ENCODE measurements at places on chromosomes 12 and 14. TPM values are rescaled to one million over a fixed set of nuclear protein-coding genes. Genes with fewer than 3 reads are reported as not detected.

GRCh38 chr14:34926552-34926951 lies 51.4 kb upstream of the BAZ1A start:
- DNase-seq = peak; percentile 56

- no peak for DNase-seq
Observed at GRCh38 chr12:84166812-84167211, 745.8 kb downstream of the SLC6A15 start.

DNA sequence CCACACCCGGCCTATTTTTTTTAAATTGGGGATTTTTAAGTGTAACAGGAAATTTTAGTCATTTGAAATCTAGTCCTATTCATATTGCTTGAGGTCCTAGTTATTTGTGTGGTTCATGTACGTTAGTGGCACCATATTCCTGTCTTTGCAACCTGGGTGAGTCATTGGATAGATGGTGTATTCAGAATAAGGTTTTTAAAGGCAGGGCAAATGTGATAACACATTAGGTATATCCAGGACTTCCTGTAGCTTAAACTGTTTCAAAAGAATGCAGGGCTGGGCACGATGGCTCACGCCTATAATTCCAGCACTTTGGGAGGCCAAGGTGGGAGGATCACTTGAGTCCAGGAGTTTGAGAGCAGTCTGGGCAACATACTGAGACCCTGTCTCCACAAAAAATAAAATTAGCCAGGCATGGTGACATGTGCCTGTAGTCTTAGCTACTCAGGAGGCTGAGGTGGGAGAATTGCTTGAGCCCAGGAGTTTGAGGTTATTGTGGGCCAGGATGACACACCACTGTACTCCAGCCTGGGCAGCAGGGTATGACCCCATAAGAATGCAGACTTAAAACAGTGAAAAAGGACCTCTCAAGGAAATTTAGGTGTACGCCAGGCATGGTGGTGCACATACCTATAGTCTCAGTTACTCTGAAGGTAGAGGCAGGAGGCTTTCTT lies 8.1 kb downstream of the ATP6V0A2 start:
- no peak for DNase-seq

- DNase-seq = no peak
Observed at GRCh38 chr14:100824901-100825712, 811 bp upstream of the MEG3 start.

DNA sequence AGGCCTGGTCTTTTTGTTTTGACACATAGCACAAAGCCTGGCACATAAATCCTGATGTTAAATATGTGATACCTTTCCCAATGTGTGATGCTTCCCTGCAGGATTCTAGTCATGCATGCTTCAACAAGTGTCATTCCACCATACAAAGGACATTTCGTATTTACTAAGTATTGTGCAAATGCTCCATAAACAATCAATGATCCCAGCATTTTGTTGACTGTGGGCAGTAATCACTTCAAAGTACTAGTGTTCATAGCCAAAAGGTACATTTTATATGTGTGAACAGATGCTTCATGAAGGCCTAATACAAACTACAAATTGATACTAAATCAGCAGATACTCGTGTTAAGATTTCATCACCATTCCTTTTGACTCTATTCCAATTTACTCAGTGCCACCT lies 4.4 kb downstream of the CCNB1IP1 start:
- DNase-seq = no peak

- no peak for DNase-seq
Observed at GRCh38 chr14:68775614-68776126, 17.2 kb downstream of the ZFP36L1 start.

DNA sequence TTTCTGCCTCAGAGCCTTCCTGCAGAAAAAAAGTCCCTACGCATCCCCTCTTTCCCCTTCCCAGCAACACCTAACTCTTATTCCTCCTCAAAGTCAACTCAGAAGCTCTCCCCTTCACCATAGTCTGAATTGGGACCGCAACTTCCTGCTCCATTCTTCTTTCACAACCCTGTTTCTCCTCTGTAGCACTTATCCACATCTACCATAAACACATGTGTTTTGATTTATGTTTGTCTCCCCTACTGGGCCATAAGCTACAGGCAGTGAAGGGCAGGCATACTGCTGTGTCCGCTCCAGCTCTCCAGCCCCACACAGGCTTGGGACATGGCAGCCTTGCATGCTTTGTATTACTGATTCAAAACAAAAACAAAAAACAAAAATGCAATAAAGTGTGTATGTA lies 5.9 kb downstream of the SDR9C7 start:
- no peak for DNase-seq

LMO3 gene
- polyA plus RNA-seq = 0.49 TPM

GRCh38 chr14:31777312-31777711 lies 216.1 kb downstream of the NUBPL start:
- DNase-seq = no peak

- no peak for DNase-seq
Observed at GRCh38 chr14:22566845-22567244, 22.2 kb downstream of the DAD1 start.

FLRT2 gene
- polyA plus RNA-seq = 10.2 TPM

DNA sequence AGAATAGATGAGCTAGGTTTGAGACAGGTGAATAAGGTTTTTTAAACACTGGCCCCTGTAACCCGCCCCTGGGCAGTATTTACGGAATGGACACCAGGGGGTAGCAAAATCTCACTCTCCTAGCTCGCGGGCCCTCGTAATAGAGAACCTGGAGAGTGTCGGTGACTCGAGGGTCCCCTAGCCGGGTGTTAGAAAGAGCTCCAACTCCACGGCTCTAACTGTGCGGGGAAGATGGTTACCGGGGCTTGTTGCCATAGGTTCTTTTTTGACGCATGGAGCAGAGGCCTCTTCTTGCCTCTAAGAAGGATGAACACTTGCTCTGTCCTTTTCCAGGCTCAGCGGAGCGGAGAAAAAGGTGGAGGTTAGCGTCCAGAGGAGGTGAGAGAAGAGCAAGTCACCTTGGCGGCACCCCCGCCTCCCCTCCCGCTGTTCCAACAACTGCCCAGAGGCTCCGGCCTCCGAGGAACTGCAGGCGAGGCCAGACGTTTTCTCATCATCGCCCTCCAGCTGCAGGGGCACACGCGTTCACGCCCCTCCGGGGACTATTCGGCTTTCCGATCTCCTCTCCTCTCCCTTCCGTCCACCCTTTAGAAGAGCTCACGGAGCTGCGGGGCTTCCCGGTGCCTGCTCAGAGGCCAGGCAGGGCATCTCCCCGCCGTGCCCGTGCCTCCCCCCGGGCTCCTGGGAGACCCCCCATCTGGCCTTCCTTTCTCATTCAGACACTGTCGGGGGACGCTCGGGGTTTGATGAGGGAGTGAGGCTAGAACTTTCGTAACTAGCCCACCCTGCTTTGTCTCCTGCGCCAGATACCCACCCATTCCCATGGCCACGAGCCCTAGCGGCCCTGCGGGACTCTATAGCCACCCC lies 1.4 kb upstream of the ARHGEF40 start:
- peak; percentile 52 for DNase-seq

DNA sequence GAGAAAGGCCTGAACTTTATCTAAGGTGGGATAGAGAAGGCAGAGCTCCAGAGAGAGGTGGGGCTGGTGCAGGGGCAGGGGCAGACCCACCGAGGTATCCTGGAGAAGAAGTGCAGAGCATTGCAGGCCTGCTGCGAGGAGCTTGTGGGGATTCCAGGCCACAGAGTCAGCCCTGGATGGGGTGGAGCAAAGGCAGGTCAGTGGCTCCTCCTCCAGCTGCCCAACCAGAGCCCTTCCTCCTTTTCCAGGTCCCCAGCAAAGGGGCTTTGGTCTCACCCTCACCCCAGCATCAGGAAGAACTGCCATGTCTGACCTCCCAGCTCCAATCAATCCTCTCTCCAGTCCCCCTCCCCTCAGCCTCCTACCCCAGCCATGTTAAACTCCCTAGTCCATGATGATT lies 19.8 kb upstream of the ZNF740 start:
- no peak for DNase-seq

ENDOU gene
- polyA plus RNA-seq = 0.09 TPM

LTBR gene
- 66.0 TPM for polyA plus RNA-seq

SLC25A21 gene
- polyA plus RNA-seq = 0.62 TPM

GRCh38 chr14:53929871-53930715 lies 26.5 kb downstream of the BMP4 start:
- no peak for DNase-seq

- DNase-seq = peak; percentile 44
Observed at GRCh38 chr12:22229652-22230279, 104.7 kb downstream of the ST8SIA1 start.

GRCh38 chr12:26229910-26230309 lies 34.5 kb downstream of the SSPN start:
- DNase-seq = no peak

MYH6 gene
- polyA plus RNA-seq = not detected

- no peak for DNase-seq
Observed at GRCh38 chr14:105337966-105338741, 23.6 kb downstream of the PACS2 start.

- DNase-seq = no peak
Observed at GRCh38 chr14:95044463-95045105, 112.7 kb downstream of the DICER1 start.

GRCh38 chr14:105508069-105508468 lies 17.0 kb downstream of the TEDC1 start:
- DNase-seq = no peak

DNA sequence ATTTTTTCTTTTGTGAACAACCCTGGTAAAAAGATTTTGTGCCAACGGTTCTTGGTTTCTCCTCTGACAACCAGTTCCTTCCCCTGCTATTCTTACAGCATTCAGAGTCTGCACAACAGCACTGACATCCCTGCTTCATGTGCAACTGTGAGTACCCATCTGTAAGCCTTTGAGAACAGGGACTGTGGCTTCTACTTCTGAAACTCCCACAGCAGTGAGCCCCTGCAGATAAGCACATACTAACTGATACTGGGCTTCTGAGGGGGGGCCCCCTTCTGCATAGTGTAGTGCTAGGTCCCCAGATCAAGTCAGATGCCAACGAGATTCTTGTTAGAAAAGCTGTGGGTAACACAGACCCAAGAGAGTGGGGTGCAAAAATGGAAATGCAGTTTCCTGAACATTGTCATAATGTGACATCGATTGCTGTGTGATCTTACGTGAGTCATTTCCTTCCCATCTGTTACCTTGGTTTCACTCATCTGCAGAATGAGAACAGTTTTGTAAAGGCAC lies 11.1 kb upstream of the NINJ2 start:
- peak; percentile 16 for DNase-seq

SIRT4 gene
- 0.56 TPM for polyA plus RNA-seq

DNA sequence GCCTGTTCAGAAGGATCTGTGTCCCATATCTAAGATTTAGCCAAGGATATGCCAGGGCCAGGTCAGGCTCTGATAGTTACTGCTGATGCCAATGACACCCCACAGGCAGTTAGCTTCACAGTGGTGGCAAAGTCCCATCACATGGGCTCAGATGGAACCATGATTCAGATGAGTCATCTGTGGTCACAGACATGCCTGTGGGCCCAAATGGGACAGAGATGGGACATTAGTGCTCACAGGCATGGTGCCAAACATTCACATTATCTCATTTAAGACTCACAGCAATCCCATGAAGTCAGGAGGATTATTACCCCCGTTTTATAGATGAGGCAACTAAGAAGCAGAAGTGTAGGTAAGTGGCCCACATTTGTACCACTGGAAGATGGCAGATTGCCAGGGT lies 207.8 kb downstream of the DPF3 start:
- no peak for DNase-seq

DNA sequence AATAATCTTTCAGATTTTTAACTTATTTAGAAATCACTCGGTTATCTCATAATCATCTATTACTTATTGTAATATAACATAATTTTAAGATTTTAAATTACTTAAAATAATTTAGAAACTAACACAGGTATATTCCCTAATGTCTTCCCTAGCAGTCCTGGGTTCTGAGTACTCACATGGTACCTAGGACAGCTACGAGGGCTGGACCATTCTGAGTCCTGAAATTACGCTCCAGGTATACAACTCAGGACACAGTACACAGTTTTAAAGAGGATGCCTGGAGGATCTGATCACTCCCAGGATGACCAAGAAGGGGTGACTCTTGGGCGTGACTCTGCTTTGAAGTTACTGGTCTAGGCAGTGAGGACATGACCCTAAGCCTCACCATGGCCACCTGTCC lies 9.1 kb upstream of the RASSF8 start:
- DNase-seq = no peak

- DNase-seq = no peak
Observed at GRCh38 chr12:111129149-111129767, 208.9 kb upstream of the MYL2 start.

RAPGEF3 gene
- polyA plus RNA-seq = 2.0 TPM

DNA sequence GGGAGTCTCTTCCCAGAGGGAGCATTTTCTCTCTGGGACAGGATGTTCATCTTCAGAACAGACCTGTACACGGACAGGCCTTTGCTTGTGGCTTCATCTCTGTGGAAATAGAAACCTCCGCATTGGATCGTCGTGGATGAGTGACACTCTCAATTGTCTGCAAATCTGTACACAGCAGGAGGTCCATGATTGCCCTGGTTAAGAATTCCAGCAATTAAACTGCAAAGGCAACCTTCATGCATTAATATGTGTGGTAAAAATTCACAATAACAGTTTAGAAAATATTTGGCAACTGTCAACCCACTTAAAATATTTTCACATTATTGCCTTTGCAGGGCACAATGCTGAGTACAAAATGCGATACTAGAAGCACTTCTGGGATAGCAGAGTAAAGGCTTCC lies 149.8 kb upstream of the SFSWAP start:
- no peak for DNase-seq

STAT2 gene
- 99.3 TPM for polyA plus RNA-seq

DNA sequence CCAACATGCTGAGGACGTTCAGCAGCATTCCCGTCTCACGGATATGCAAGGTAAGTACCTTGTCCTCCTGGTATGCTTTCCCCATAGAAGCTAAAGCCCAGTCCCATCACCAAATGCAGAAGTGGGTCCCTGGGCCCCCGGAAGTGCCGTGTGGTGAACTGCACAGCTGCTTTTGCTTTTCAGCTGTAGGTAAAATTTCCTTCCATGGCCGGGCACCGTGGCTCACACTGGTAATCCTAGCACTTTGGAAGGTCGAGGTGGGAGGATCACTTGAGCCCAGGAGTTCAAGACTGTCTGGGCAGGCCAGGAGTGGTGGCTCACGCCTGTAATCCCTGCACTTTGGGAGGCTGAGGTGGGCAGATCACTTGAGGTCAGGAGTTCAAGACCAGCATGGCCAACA lies 44.1 kb downstream of the HSP90AA1 start:
- DNase-seq = no peak

GRCh38 chr14:68658029-68658509 lies 134.8 kb downstream of the ZFP36L1 start:
- no peak for DNase-seq

DNA sequence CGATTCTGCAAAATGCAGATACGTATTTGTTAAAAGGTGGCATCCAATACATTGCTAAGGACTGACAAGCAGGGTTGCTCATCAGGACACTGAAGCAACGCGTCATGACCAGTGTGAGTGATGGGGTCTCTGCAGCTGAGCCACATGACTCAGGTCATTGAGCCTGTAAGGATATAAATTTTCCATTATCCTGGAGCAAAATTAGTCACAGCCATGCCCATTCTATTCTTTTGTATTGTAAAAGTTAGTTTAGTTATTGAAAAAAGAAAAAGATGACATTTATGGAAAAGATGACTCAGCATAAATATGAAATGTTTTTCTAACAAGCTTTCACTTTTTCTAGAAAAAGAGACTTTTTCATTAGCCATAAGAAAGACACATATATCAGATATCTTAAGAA lies 268.0 kb upstream of the TMEM132C start:
- no peak for DNase-seq

- DNase-seq = no peak
Observed at GRCh38 chr14:71228711-71229110, 321.5 kb downstream of the PCNX1 start.

Measured in IMR-90 (cell line).